ENCODE measurements at places on chromosomes 1 and 21.

DNA sequence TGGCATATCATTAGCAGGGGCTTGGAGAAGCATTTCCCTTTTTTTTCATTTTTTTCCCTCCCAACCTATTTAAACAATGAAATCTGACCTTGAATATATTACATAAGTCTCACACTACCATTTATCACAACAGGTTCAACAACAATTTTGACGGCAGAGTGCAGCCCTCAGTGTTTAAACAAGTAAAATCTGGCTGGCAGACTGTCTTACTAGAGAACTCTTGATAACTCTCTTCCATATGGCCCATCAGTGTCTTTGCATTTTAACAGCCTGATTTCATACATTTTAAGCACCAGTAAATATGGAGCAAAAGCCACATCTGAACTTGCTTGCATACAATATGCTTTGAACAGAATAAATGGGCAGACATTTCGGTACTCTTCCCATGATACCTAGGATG lies 213.0 kb downstream of the KCTD3 start:
- no peak for DNase-seq

DNA sequence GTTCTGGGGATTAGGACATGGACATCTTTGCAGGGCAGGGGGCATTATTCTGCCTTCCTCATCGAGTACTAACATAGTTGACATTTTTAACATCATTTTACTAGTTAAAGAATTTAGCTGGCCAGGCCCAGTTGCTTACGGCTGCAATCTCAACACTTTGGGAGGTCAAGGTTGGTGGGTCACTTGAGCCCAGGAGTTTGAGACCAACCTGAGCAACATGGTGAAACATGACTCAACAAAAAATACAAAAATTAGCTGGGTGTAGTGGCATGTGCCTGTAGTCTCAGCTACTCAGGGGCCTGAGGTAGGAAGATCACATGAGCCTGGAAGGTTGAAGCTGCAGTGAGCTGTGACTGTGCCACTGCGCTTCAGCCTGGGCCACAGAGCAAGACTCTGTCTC lies 29.8 kb upstream of the THEM4 start:
- DNase-seq: no peak

DNA sequence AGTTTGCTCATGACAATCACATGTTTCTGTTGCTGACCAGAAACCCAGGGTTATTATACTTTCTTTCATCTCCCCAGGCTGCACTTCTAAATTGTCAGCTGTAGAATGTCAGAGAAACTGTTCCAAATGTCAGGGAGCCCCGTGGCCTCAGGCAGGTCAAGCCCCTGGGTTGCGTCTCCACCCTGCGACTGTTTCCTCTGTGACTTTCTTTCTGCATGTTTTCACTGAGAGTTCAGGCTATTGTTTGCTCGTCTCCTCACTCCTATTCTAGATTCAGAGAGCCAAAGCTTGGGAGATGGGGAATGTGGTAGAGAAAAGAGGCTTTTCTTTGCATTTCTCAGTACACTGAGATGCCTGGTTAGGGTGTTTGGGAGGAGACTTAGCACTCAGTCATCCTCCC lies 97.4 kb downstream of the CENPF start:
- no peak for DNase-seq

- no peak for DNase-seq
Measured at GRCh38 chr1:175804561-175804960, 61.2 kb upstream of the TNR start.

DNA sequence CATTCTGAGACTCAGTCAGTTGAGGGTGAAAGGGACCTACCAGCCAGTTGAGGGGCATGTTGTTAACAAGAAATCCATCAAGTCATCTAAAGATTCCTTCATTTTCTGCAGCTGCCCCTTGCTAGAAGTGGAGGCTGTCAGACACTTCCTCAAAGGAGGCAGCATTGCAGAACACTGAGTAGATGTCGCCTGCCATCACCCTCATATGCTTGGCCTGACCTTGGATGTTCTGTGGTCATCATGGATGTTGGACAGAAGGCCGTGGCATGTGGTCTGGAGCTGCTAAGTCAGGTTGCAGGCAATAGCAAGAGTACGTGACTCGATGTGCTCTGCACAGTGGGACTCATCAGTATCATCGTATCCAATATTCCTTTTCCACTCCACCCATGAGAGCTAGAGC lies 70.6 kb downstream of the GATAD2B start:
- no peak for DNase-seq

GRCh38 chr1:172536256-172536655 lies 3.3 kb downstream of the SUCO start:
- DNase-seq: no peak

DNA sequence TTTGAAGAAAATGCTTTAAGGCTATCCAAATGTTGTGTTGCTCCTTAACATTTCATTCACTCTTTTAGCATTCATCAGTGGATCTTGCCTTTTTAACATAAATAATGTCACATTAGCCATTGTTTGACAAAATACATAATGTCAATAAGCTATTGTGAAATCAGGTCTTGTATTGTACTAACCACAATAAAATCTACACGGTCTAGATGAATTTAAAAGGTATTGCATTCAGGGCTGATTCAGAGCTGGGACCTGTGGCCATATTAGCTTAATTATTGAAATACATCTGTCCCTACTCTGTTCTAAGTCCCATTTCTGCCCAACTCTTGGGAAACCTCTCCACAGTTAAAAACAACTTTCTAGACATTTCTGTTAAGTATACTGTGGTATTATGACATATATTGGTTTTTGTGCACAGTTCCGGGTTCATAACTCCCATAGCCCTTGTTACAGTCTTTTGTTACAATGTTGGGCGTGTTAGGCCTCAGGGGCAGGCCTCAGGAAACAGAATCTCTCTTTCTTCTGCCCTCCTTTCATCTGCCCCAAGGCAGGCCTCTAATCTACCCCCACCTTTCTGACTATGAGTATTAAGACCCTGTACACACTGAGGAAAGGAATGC lies 44.7 kb upstream of the CITED4 start:
- DNase-seq: no peak

GRCh38 chr1:197521118-197521739 lies 253.2 kb downstream of the CRB1 start:
- no peak for DNase-seq

DNA sequence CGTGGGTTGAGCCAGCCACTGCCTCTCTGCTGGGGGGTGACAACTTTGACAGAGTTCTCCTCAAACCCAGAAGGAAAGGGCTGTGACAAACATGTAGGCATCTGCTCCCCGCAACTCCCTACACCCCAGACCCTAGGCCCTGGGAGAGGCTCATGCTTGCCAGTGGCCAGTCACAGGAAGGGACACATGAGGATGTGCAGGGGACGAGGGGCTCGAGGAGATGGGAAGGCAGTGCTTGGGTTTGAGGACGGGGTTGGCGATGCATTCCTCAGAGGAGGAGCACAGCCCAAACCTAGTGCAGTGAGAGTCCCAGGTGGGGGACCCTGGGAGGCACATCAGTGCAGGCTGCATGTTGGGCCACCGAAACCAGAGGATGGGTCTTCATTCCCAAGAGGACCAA lies 62.1 kb downstream of the STUM start:
- no peak for DNase-seq

DNA sequence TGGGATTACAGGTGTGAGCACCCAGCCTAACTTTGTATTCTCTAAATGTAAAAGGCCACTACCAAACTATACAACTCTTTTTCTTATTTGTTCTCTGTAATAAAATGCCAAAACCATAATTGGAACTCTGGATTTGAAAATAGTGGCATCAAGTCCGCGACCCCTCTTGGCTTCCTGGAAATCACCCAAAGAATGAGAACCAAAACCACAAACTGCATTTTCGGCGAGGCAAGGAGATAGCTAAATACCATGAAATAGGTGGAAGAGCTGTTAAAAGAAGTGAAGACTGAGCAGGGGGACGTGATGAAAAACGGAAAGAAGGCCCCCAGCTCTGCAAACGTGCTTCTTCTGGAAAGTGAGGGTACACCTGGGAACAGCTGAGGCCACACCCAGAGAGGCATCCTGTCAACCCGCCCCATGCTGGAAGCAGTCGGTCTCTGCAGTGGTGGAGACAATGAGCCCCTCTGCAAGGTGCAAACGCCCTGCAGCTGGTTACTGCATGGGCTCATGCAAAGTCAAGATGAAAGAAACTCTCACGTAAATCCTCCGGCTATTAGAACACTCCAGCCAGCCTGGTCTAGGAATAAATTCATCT lies 22.5 kb downstream of the VPS26C start:
- no peak for DNase-seq

- no peak for DNase-seq
Measured at GRCh38 chr21:21213297-21213696, 215.1 kb downstream of the NCAM2 start.

DNA sequence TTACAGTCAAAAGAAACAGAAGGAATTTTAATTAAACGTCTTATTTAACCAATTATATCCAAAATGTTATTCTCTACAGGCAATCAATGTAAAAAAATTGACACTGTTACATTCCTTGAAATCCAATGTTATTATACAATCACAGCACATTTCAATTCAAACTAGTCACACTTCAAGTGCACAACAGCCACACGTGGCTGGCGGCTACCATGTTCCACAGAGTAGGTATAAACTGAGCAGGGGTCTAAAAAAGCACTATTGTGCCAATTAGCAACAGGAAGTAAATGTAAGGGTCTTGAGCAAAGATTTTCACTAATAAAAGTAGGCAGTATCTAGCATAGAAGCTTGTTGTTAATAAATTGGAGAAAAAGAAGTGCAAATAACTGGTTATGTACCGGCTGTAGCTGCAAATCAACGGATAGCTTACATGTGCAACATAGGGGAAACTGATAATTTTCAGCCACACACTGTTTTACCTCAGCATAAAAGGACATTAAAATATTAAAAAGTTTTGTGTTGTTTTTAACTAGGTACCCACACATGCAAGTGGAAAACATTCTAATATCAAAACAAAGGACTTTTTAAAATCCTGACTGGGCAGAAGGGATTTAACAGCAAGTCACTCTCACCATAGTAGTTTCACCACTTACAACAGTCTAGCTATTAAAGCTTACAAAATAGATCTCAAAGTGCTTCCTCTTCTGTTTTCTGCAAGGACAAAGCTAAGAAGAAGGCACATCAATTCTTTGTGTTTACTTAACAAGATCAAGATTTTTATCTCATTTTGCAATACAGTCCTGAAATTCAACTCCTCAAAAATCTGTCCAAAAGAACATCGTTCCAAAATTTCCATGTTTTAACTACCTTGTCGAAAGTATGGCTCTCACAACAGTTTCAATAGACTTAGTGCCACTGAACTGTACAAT lies 2.5 kb downstream of the CSDE1 start:
- DNase-seq: no peak

- DNase-seq: no peak
Measured at GRCh38 chr1:32040711-32041110, 27.0 kb downstream of the KHDRBS1 start.

DNA sequence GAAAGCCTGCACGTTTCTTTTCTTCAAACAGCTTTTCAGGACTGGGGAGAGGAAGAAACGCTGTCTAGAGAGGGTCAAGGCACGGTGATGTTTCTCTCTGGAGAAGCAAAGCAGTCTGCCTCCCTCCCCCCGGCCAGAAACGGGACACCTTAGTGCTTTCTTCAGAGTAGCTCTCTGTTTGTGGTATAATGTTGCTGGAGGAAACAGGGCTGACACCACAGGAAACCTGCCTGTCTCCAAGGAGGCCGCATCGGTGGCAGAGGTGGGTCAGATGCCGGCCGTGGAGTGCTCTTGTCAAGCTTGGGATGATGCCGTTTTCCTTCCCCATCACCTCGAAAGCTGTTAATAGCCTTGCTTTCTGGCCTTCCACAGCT lies 139.4 kb downstream of the DHRS3 start:
- peak; percentile 77 for DNase-seq

GRCh38 chr1:180981596-180982387 lies 40.9 kb downstream of the STX6 start:
- peak; percentile 65 for DNase-seq

- no peak for DNase-seq
Measured at GRCh38 chr21:36946949-36947356, 19.5 kb downstream of the HLCS start.

DNA sequence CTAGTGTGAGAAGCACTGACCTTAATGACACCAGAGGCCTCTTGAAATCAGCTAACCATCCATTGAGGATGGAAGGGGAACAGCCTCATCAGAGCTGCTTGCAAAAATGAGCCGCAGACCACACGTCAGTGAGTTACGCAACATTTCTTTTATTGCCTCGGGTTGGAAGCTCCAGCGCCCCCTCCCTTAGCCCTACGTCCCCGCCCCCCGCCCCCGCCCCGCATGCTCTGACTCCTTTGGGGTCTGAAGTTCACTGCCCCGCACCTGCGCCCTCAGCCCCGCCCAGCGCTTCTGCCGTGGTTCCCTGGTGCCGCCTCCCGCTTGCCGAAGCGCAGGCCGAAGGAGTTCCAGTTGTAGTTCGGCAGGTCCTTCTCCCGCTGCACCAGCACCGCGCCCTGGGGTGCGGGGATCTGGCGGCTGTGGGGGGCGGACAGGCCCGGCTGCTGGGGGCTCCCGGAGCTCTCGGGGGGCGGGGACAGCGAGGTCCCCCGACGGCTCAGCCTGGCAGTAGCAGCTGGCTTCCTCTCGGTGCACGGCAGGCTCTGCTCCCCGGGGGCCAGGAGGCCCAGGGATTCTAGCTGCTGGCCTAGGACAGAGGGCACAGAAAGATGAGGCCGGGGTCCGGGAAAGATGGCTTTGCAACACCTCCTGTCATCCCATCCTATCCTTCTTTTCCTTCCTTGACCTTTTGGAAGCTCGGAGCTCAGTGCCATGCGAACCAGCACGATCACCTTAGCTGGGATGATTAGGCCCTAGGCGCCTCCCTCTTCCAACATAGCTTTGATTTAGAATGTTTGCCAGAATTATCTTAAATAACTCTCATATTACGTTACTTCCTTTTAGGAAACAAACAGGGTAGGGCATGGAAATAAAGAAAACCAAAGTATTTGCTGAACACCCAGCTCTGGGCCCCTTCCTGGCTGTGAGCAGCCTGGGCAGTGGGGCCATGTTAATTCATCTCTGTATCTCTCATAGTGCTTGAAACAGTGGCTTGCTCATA lies 5.8 kb downstream of the KISS1 start:
- peak; percentile 61 for DNase-seq

DNA sequence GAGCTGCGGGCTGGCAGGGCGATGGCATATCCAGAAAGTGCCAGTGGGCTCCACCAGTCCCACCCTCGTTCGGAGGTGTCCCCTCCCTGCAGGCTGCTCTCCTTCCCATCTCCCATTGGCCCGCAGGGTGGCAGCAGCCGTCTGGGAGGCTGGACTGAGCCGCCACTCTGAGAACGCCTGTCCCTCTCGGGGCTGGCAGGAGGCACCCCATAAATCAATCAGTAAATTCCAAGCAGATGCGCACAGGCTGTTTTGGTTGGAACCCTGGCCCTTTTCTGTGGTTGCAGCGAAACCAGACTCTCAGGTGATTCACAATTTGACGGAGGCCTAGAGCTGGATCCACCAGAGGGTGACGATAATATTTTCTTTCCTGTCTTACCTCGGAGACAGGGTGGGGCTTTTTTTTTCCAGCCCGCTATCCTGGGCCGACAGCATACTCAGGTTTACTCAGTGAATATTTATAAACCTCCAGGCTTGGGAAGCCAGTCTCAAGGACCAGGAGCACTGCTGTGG lies 99.7 kb downstream of the GLIS1 start:
- DNase-seq: no peak

GRCh38 chr1:240008298-240008697 lies 83.4 kb upstream of the FMN2 start:
- DNase-seq: no peak

Measured in activated CD8-positive, alpha-beta memory T cell treated with anti-CD3 and anti-CD28 coated beads for 24 hours (primary cell).